Myometrial cell (primary cell): ENCODE measurements at places on chromosomes 11 and 22. TPM values are rescaled to one million over a fixed set of nuclear protein-coding genes. Genes with fewer than 3 reads are reported as not detected.

Gene HMOX1
- 5.8 and 9.8 TPM in 2 replicates for total RNA-seq

Gene CXCR5
- total RNA-seq, result not detected in 2 replicates

Gene SCO2
- total RNA-seq, result 0.58 and 1.4 TPM in 2 replicates

Gene SCGB2A2
- total RNA-seq, result not detected in 2 replicates

Gene SMC1B
- not detected in 2 replicates for total RNA-seq

Gene DKK3
- total RNA-seq, result 211 and 334 TPM in 2 replicates

Gene PATE4
- not detected in 2 replicates for total RNA-seq

Gene TTC28
- total RNA-seq, result 7.8 and 14.9 TPM in 2 replicates
